ENCODE measurements at places on chromosomes 12 and 14. TPM values are rescaled to one million over a fixed set of nuclear protein-coding genes. Genes with fewer than 3 reads are reported as not detected.

The FAM186B gene
- total RNA-seq: 0.30 TPM

The GLT8D2 gene
- total RNA-seq: 64.4 TPM

DNA sequence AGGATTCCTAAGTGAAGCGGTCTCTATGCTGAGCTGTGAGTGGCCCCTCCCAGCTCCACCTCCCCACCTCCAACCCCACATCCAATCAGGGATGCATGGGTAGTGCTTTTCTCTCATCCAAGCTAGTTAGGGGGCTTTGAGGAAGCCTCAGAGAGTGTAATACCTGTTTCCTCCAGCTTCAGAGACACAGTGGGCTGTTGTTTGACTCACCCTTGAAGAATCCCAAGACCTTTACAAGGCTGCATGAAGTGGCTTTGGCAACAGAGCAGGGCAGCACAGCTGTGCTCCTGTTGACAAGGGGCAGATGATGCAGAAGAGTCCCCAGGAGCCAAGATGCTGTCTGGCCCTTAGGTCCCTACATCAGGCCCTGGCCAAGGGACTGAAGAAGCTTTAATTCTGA, 27.1 kb upstream of the CLMN start:
- no peak for DNase-seq

The PRB3 gene
- not detected for total RNA-seq

DNA sequence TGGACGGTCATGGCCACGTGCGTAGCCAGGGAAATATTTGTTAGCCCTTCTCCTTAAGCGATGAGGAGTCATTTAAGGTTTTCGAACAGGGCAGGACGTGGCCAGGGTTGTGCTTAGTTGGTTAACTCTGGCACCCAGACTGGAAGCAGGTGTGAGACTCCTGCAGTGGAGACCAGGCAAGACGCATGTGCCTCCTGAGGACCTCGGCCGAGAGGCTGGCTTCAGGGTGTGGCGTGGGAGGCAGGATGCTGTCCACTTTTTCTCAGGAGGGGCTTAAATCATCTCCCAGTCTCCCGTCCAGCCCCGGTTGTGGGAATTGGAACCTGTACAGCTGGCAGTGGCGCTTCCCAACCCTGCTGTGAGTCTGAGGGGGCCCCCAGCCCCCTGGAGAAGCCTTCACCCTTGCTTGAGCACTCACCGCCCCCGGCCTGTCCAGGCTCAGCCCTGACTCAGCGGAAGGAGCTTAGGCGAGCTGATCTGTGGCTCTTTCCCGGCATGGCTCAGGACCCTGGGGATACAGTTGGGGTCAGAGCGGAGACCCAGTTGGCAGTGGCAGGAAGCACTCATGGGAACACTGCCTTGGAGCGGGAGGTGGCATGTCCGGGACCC, 46.3 kb upstream of the TSPAN9 start:
- no peak for DNase-seq

The ETV6 gene
- total RNA-seq: 113 TPM

Measured in aorta (tissue), 5 donors.